ENCODE measurements at places on chromosomes 6 and 20. TPM values are rescaled to one million over a fixed set of nuclear protein-coding genes. Genes with fewer than 3 reads are reported as not detected.

DNA sequence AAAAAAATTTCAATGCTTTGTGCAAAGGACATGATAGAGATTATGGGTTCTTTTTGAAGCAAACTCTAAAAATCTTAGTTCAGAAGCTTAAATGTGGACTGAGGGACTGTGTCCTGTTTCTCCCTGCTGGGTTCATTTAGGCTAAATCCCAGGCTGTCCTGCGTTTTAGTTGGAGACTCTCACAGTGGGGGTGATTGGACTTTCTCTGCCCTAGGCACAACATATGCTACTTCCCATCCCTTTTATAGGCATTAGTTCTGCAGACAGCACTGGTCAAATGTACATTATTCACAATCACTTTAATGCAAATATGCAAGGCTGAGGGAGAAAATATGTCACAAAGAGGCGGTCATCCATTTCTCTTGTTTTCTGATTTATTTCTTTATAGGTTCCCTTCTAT is 71.3 kb downstream of the TFAP2B start:
- no peak for DNase-seq

The SLA2 gene
- 28.7 TPM for total RNA-seq

DNA sequence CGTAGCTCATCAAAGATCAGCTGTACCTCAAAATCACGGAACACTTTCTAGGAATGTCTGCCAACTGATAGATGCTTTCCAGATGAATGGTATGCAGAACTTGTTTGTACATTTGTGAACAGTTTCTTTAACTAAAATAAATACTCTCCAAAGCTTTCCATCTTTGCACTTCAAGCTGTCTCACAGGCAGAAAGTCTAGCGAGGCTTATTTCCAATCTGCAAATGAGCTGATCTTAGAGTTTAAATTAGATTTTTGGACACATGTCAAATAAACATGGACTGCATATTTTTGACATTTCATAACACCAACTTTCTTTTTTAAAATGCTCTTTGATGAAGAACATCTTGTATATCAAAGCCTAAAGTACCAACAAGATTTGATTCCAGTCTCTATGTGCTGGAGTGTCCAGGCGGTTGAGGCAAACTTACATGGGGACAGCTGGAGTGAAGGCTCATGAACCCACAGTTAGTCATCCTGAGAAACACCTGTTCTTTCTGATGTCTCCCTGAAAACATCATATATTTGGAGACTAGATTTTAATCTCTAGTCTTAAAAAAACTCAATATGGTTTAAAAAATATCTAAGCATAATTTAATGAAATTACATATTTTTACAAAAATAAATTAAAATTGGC is 268.6 kb upstream of the AGPAT4 start:
- no peak for DNase-seq

DNA sequence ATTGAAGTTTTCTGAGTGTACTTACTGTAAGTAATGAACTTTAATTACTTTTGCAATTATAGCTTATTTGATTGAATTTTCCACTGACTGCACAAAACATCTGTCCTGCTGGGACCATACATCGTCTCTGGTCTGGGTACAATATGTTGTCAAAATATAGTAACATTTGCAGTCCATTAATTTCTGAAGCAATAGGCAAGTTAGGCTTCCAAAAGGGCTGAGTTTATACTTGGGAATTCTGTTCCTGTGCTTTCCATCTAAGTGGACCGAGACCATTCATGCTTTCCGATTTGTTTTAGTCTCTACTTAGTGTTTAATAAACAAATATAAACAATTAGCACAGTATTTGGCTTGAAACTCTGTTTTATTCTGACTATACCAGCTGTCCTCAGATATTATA is 139.3 kb downstream of the RFPL4B start:
- no peak for DNase-seq

The OPRL1 gene
- total RNA-seq: 1.1 TPM

The SLC17A3 gene
- 0.81 TPM for total RNA-seq

Measured in CD4-positive, alpha-beta memory T cell (primary cell).